ENCODE measurements at places on chromosomes 2 and 18. TPM values are rescaled to one million over a fixed set of nuclear protein-coding genes. Genes with fewer than 3 reads are reported as not detected.

DNA sequence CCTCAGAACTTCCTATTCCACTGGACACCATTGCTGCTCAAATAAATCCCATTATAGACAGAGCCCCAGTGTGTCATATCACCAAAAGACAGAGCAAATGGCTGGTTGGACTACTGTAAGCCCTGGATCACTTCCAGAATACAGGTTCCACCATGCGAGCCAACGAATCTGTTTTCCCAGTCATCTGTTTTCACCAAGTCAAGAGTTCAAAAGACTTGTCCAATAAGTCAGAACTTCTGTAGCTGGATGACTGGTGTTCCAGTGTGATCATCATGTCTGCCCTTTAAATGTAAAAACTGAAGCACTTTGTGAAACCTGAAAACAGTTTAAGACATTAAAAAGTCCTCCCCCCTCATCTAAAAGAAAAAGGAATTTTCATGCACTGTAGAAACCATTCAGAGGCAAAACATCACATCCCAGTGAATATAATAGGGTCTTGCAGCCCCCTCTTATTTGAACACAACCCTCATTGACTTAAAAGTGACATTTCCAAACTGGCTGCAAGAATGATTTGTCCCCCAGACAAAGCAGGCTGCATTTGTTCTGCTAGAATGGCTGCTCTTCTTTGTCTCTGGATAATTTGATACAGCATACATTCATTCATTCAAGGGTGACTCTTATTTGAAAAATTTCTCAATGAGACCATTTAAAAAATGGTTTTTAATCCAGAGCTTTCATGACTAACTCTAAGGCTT lies 64.6 kb upstream of the TANC1 start:
- H3K4me1 ChIP-seq = peaks cover 7% of the 10 kb centered on the region
- no peak overlapping the region for H3K4me3 ChIP-seq

- DNase-seq = no peak
- H3K4me1 ChIP-seq = peaks cover 35% of the 10 kb centered on the region
- H3K27me3 ChIP-seq = no peaks in the 10 kb centered on the region
- H3K4me3 ChIP-seq = no peak overlapping the region
- peaks cover 8% of the 10 kb centered on the region for H3K36me3 ChIP-seq
Measured at GRCh38 chr2:235271936-235272335, 221.9 kb upstream of the AGAP1 start.

DNA sequence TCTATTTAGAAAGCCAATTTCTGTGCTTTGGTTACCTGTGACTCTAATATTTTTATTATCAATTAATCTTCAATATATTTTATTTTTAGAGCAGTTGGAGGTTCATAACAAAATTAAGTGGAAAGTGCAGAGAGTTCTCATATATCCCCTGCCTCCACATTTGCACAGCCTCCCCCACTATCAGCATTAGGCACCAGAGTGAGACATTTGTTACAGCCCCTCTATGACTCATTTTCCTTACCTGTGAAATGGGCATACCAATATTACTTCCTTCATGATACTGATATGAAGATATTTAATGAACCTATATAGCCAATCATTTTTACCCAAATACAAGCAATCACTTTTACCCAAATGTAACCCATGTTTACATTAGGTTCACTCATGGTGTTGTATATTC lies 34.0 kb upstream of the CYTIP start:
- peaks cover 8% of the 10 kb centered on the region for H3K4me1 ChIP-seq
- H3K36me3 ChIP-seq = peaks cover 2% of the 10 kb centered on the region
- DNase-seq = no peak
- H3K27me3 ChIP-seq = no peaks in the 10 kb centered on the region

SFT2D3 gene
- 7.1 TPM for total RNA-seq

REG1A gene
- not detected for total RNA-seq

TUBB8B gene
- total RNA-seq = not detected

DNA sequence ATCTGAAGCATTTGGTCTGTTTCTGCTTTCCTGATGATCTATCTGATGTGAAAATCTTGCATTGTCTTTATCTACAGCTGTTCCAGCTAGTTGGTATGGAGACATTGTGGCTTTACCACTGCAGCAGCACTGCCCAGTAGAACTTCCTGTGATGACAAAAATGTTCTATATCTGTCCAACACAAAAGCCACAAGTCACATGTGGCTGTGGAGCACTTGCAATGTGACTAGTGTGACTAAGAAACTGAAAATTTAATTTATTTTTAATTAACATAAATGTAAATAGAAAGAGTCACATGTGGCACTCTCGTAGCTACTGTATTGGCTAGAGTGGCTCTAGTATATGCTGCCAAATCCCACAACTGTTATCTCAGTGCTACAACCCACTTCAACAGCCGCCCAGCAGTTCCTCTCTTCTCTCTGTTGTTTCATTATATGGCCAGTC lies 425.7 kb downstream of the SETBP1 start:
- no peak overlapping the region for H3K27ac ChIP-seq
- H3K36me3 ChIP-seq = no peaks in the 10 kb centered on the region
- no peak overlapping the region for H3K4me3 ChIP-seq
- DNase-seq = no peak

DNA sequence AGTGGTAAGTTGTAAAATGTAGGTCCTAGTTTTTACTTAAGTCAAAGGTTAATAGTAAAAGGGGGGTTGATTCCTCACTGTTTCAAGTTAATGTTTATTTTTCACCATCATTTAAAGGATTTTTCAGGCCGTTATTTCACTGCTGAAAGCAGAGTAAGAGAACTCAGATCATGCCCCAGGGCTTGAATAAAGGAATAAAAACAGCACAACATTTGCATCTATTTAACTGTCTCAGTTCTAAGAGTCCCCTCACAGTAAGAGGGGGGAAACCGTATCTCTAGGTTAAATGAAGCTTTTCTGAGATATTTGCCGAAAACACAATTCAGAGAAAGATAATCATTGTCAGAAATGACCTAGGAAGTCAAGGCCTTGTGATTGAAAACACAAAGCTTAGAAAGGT lies 138.2 kb upstream of the KCTD1 start:
- no peak overlapping the region for H3K4me3 ChIP-seq
- H3K36me3 ChIP-seq = no peaks in the 10 kb centered on the region
- H3K27me3 ChIP-seq = peaks cover 10% of the 10 kb centered on the region
- no peak for DNase-seq
- H3K4me1 ChIP-seq = peaks cover 5% of the 10 kb centered on the region
- H3K27ac ChIP-seq = no peak overlapping the region

GRCh38 chr18:78730546-78730945 lies 249.1 kb upstream of the SALL3 start:
- no peaks in the 10 kb centered on the region for H3K36me3 ChIP-seq
- no peak overlapping the region for H3K4me3 ChIP-seq
- no peaks in the 10 kb centered on the region for H3K4me1 ChIP-seq

POTEF gene
- 8.4 TPM for total RNA-seq

DNA sequence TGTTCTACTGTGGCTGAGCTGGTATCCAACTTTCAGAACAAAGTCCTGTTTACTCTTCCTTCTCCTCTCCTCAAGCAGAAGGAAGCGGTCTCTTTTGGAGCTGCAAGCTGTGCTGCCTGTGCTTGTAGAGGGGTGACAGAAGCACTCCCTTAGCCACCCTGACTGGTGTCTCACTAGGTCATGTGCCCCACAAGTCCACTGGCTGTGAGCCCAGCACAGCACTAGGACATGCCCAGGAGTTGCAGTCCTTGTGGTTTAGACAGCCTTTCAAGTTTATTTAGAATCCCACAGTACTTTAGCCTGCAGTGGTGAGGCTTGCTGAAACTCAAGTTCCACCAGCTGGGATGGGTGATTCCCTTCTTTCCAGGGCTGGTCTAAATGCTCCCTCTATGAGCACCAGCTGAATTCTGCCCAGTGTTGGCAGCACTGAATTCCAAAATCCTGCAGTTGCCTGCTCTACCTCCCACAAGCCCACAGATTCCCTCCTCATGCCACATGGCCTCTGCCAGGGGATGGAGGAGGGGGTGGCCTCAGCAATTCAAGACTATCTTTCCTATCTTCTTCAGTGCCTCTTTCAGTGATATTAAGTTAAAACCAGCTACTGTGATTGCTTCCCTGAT lies 61.2 kb downstream of the CCDC85A start:
- no peak overlapping the region for H3K27ac ChIP-seq
- DNase-seq = no peak
- no peaks in the 10 kb centered on the region for H3K4me1 ChIP-seq
- peaks cover 1% of the 10 kb centered on the region for H3K27me3 ChIP-seq
- no peak overlapping the region for H3K4me3 ChIP-seq
- no peaks in the 10 kb centered on the region for H3K36me3 ChIP-seq

GRCh38 chr2:166653185-166653813 lies 159.2 kb upstream of the SCN7A start:
- no peak overlapping the region for H3K4me3 ChIP-seq
- H3K27ac ChIP-seq = no peak overlapping the region
- peaks cover 1% of the 10 kb centered on the region for H3K36me3 ChIP-seq
- H3K27me3 ChIP-seq = no peaks in the 10 kb centered on the region
- DNase-seq = no peak

LTBP1 gene
- 398 TPM for total RNA-seq

DNA sequence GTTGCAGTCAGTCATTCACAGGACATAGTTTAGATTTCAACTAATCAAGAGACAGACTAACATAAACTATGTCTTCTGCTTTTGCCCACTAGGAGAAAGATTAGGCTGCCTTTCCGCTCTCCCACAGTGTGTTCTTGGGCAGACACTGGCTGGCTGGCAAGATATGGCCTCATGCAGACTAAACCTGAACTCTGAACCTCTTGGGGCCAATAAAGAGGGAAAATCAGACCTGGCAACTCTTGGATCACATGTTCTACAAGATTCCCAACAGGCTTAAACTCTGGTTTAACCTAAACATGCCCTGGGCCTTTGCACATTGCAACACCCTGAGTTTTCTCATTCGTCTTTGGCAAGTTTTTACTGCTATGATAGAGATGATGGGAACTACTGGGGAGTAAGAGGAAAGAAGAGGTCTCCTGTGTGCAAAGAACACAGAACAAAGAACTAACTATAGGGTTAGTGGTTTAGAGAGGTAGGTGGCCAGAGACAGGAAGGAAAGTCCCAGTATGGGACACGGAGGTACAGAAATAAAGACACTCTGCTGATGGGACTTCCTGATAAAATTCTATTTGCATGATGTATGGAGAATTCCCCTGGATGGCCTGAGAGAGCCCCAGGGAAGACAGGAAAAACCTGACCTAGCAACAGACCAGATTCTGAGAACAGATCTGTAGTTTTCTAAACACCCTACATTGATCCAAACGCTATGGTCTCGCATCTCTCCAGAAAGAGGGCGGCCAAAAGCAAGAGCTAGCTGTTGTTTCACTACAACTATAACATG lies 2.0 kb upstream of the ATRAID start:
- DNase-seq = no peak
- H3K27ac ChIP-seq = no peak overlapping the region
- H3K27me3 ChIP-seq = no peaks in the 10 kb centered on the region

TNFRSF11A gene
- total RNA-seq = 0.49 TPM

PRSS56 gene
- not detected for total RNA-seq

DNA sequence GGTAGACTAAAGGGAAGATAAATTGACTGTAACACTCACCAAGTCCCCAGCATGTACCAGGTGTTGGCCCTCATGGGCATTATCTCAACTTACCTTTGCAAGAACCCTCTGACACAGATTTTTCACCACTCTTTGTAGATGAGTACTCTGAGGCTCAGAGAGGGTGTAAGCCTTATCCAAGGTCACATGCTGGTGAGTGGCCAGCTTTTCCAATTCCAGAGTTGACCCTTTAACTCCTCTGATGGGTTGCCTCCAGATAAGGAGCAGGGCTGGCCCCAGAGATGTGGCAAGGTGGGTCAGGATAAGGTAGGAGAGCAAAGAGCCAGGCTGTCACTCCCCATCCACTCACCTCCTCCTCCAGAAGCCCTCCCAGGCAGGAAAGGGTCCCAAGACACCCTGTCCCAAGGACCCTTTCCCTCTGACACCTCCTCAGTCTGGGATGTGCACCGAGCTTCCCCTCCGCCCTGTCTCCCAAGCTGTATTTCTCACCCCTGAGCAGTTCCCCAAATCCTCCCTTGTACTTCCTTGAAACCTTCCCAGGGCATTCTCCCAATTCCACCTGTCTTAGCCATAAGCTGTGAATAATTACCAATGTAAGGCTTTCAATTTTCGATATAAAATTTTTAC lies 165.9 kb downstream of the ZFP36L2 start:
- peaks cover 38% of the 10 kb centered on the region for H3K4me1 ChIP-seq
- H3K27me3 ChIP-seq = no peaks in the 10 kb centered on the region
- peak; percentile 36 for DNase-seq
- H3K4me3 ChIP-seq = no peak overlapping the region
- H3K27ac ChIP-seq = no peak overlapping the region

FBLN7 gene
- total RNA-seq = 0.77 TPM

- H3K27me3 ChIP-seq = no peaks in the 10 kb centered on the region
- no peak for DNase-seq
- no peak overlapping the region for H3K4me3 ChIP-seq
- peaks cover 23% of the 10 kb centered on the region for H3K36me3 ChIP-seq
- peak overlapping the region; percentile 22 for H3K27ac ChIP-seq
Measured at GRCh38 chr2:234488913-234489451, 7.9 kb downstream of the ARL4C start.

TUBA3E gene
- total RNA-seq = not detected

GRCh38 chr2:238431-238830 lies 25.4 kb downstream of the SH3YL1 start:
- no peak overlapping the region for H3K4me3 ChIP-seq
- DNase-seq = no peak
- H3K27ac ChIP-seq = peak overlapping the region; percentile 24

- peaks cover 37% of the 10 kb centered on the region for H3K27me3 ChIP-seq
- no peak overlapping the region for H3K4me3 ChIP-seq
- no peak overlapping the region for H3K27ac ChIP-seq
- no peaks in the 10 kb centered on the region for H3K36me3 ChIP-seq
- DNase-seq = no peak
Measured at GRCh38 chr2:68391869-68392268, 26.8 kb downstream of the PLEK start.

CIAO1 gene
- total RNA-seq = 37.5 TPM

CYP26B1 gene
- total RNA-seq = 4.9 TPM

GRCh38 chr2:236558036-236558435 lies 11.6 kb upstream of the ACKR3 start:
- no peak overlapping the region for H3K27ac ChIP-seq
- no peaks in the 10 kb centered on the region for H3K27me3 ChIP-seq
- H3K4me3 ChIP-seq = no peak overlapping the region
- peaks cover 3% of the 10 kb centered on the region for H3K36me3 ChIP-seq
- H3K4me1 ChIP-seq = peaks cover 30% of the 10 kb centered on the region

- H3K27me3 ChIP-seq = no peaks in the 10 kb centered on the region
- no peaks in the 10 kb centered on the region for H3K4me1 ChIP-seq
- no peak overlapping the region for H3K4me3 ChIP-seq
- H3K36me3 ChIP-seq = no peaks in the 10 kb centered on the region
Measured at GRCh38 chr2:96769814-96770213, 9.1 kb downstream of the CNNM4 start.

- no peak overlapping the region for H3K4me3 ChIP-seq
- no peak for DNase-seq
- H3K27me3 ChIP-seq = no peaks in the 10 kb centered on the region
- peaks cover 17% of the 10 kb centered on the region for H3K4me1 ChIP-seq
- H3K27ac ChIP-seq = no peak overlapping the region
- H3K36me3 ChIP-seq = peaks cover 2% of the 10 kb centered on the region
Measured at GRCh38 chr2:42250925-42251324, 81.8 kb downstream of the EML4 start.

CXCR4 gene
- total RNA-seq = not detected

CNDP1 gene
- 0.22 TPM for total RNA-seq

All from chondrocyte (in vitro differentiated cells).